ENCODE measurements at places on chromosomes 1 and 21.

DNA sequence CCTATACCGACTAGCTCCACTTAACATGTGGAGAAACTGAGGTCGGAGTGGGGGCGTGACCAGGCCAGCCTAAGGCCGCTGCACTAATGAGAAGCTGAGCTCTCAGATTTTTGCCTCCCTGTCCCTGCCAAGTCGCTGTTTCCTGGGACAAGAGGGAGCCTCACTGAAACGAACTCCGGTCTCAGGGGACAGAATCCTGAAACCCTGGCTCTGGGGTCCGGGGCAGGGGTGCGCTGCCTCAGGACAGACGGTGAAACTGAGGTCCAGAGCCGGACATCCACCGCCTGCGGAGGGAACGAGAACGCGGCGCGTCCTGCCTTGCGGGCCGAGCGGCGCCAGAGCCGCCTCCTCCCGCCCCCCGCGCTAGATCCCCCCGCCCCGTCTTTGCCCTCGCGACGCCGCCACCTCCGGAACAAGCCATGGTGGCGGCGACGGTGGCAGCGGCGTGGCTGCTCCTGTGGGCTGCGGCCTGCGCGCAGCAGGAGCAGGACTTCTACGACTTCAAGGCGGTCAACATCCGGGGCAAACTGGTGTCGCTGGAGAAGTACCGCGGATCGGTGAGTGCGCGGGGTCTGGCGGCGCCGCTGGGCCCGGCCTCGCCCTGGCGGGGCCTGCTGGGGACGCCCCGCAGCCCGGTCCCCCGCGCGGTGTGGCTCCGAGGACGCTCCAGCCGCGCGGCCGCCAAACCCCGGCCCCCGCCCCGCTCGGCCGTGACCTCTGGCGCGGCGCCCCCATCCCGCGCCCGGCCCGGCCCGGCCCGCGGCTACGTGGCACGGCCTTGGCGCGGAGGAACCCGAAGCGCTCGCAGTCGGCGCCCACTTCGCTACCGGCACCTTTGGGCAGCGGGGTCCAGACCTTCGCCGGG is at the start of gene GPX7:
Gene GPX7 (plus strand): TSS at position 381 of the 865 bp plus-strand sequence. CDS start 39 bp downstream, at position 420.
- peak; percentile 39 for DNase-seq

DNA sequence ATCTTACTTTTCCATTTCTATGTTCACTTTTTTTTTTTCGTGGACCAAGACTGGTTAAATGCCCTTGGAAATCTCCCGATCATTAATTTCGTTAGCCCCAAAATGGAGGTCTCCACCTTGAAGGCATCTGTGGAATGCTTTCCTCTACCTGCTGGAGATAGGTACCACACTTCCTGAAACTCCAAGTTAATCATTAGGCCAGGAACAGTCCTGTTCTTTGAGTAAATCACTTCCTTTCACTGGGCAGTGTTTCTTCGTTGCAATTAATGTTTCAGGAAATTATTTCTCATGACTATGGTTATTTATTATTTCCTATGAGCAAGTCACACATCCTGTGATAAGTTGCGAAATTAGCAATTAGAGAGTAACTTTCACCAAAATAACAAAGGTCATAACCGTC is 225.2 kb upstream of the LYPLAL1 start:
- no peak for DNase-seq

- DNase-seq, result no peak
Measured at GRCh38 chr1:158328426-158328825, 2.9 kb downstream of the CD1B start.

GRCh38 chr1:211708926-211709325 is 33.5 kb upstream of the NEK2 start:
- DNase-seq, result no peak

GRCh38 chr1:9078015-9078751 is 8.7 kb upstream of the SLC2A5 start:
- no peak for DNase-seq

- DNase-seq, result no peak
Measured at GRCh38 chr1:22330092-22330759, 121.4 kb upstream of the ZBTB40 start.

DNA sequence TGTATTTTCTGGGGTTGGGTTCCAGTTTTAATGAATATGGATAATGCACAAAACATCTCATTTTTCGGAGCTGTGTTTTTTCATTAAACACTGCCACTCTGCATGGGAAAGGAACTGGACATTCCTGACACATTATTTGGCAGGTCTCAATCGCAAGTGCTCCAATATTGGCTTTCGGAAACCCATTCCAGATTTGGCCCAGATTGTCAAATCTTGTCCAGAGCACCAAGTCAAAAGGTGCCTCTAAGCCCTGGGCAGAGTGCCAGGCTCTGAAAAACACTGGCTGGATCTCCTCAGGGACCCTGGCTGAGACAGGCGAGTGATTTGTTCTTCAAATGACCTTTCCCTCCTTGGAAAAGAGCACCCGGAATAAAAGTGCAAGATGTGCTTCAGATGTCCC is 68.4 kb upstream of the MRPS6 start:
- DNase-seq, result no peak

DNA sequence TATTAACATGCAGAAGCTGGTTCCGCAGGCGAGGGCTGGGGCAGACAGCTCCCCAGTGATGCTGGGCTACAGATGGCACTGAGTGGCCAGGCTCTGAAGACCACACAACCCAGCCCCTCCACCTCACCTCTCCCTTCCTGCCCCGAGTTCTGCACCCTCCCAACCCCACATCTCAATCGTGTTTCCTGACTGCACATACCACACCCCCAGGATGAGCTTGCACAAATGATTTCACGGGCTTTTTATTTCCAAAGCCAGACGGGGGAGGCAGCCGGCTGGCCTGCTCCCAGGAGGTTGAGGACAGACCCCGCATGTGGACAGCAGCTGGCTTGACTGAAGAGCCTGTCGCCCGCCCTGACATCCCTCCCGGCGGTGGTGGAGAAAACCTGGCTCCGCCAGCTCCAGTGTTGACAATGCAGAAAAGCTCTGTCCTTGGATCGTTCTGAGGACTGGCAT is 21.4 kb upstream of the ALDH4A1 start:
- no peak for DNase-seq

GRCh38 chr1:212287261-212287895 is 2.2 kb downstream of the PPP2R5A start:
- no peak for DNase-seq

GRCh38 chr1:38083541-38083940 is 36.9 kb upstream of the POU3F1 start:
- no peak for DNase-seq

DNA sequence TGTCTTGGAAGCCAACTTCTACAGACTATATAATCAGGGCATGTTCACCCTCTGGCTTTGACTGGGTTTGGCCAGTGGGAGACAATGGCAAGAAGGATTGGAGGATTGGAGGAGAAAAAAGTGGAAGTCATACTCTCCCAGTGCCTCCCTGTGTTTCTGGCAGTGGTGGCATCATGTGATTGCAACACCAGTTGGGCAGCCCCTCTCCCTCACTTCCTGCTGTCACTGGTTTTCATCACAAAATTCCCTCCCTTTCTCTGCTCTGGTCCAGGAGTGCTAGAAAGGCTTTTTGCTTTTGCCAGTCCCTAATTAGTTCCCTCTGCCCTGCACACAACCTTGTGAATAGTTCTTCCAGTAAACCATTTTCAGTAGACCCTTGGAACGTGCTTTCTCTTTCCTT is 3.7 kb upstream of the QSOX1 start:
- no peak for DNase-seq

- no peak for DNase-seq
Measured at GRCh38 chr1:92066321-92066720, 8.9 kb downstream of the SETSIP start.

- DNase-seq, result no peak
Measured at GRCh38 chr1:236982380-236982779, 21.9 kb downstream of the MT1HL1 start.

GRCh38 chr1:9761855-9762254 is 61.9 kb downstream of the CLSTN1 start:
- no peak for DNase-seq

DNA sequence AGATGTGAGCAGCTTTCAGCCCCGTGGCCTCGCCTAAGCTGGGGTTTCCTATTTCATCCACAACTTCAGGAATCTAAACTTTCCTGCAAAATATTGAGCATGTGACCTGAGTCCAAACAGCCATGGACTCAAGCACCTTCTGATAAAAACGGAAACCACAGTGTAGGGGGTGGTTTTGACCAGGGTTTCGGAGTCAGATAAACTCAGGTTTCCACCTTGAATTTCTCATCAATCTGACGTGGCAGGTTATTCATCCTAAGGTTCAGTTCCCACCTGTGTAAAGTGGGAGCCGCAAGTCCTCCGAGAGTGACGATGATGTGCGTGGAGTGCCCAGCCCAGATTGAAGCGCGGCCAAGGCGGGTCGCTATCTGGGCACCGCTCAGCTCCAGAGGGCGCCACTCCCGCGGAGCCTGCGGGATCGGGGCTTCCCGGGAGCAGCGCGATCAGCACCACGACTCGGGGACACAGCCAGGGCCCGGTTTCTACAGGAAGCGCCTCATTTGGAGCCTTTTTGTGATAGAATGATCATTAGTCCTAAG is 871 bp upstream of the ETS2 start:
- DNase-seq, result no peak

DNA sequence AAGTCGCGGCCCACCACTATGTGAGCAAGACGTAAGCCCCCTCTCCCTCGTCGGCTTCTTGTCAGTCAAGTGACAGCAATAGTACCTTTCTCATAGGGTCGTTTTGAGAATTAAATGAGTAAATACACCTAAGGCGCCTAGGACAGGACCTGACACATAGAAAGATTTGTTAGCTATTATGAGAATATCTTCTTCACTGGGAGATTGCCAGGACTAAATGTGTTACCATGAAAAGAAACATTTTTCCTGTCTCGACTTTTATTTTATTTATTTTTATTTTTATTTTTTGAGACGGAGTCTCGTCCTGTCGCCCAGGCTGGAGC is 798 bp downstream of the PMF1 start:
- DNase-seq, result no peak

DNA sequence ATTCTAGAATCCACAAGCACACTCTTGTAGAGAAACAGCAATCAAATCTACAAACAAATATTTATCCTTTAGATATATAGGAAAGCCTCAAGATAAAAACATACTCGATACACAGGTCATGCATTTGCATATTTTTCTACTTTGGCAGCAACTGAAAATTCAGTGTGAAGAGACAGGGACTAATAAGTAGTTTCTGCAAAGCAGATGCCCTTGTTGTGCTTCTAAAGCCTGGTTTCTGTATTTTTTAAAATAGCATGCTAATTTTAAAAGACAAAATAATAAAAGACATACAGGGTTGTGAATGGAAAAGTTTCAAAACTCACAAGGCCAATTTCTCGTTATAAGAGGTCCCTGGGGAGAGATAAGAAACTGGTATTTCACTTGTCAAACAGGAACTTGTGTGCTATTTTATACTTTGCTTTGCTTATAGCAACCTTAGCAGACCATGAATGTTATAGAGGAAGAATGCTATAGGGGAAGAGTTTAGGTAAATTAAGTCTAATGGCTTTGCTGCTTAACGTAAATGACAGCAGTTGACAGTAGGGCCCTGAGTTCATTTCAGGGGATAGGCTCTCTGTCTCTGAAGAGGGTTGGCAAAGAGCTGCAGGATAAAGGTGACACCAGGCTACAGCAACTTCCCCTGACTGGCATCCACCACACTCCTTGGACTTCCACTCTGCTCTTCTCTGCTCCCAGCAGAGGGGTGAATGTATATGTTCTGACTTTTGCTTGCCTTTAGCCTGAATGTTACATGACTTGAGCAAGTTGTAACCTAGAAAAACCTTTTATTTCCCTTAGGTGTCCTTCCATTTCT is 9.4 kb upstream of the RGS13 start:
- no peak for DNase-seq

- no peak for DNase-seq
Measured at GRCh38 chr1:59516881-59517280, 220.0 kb downstream of the FGGY start.

- no peak for DNase-seq
Measured at GRCh38 chr1:30852026-30852425, 56.5 kb downstream of the SDC3 start.

- no peak for DNase-seq
Measured at GRCh38 chr21:38809198-38809878, 3.6 kb downstream of the ETS2 start.

Measured in CD8-positive, alpha-beta T cell (primary cell).